NCI-H1417 treated with DMSO at 0.1 percent for 48 hours (cell line): ENCODE measurements at places on chromosomes 11 and 22.

DNA sequence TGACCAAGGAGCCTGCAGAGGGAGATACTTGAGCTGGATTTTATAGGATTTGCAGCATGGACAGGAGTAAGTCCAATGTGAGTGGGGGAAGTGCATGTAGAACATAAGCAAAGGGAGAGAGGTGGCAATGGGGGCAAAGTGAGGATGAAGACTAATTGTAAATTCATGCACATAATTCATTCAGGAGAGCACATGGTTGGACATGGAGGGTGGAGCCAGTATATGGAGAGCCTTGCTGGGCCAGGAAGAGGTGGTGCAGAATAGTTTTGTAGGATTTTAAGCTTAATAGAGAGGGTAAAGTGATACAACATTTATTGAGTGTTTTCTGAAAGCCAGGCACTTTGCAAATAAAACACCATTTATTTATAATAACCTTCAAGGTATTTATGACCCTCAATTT is 274.3 kb upstream of the C11orf87 start:
- no peak for DNase-seq

DNA sequence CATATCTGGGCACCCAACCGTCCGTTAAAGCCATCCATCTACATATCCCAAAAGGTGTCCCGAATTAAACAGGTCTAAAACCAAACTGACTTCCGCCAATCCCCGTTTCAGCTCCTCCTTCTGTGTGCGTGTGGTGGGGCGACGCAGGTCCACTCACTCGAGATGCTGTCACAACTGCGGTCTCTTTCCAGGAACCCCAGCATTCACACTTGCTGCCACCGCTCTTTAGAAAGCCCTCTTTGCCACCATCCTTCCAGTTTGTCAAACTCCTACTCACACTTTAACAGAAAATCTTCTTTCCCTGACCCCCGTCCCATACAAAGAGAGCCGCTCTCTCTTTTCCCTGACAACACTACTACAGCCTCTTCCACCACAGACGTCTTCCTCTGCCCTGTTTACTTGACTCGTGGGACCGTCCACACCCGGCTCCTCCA is 467 bp downstream of the ESS2 start:
- no peak for DNase-seq

DNA sequence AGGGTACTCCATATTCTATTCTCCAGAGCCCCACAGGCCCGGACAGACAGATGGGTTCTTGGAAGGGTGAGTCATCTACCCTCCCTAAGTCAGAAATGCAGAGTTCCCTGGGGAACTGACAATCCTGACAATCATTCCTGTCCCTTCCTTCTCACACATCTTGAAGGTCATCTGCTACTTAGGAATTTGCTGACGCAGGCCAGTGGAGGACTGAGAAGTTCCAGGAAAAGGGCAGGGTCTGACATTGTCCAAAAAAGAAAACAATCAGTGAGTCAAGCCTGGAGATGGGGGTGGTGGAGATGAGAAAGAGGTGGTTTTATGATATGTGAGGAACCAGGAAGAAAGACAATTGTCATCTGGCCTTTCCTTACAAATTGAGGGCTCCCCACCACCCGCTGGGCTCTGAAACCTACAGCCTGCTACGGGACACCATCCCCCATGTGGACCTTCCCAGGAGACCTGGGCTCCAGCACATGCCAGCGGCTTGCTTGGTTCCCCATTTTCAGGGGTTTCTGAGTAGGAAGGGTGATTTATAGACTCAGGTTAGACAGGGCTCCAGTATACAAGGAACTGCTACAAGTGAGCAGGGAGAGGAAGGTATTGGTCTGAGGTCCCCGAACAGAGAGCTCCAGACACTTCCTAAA is 12.9 kb downstream of the CD59 start:
- DNase-seq, result no peak

GRCh38 chr22:49532869-49533802 is 294.5 kb downstream of the BRD1 start:
- DNase-seq, result no peak

GRCh38 chr11:30585125-30585891 is 845 bp downstream of the MPPED2 start:
- DNase-seq, result no peak

- no peak for DNase-seq
These were observed 1059.5 kb downstream of the FAM181B start for GRCh38 chr11:81674211-81674610.

DNA sequence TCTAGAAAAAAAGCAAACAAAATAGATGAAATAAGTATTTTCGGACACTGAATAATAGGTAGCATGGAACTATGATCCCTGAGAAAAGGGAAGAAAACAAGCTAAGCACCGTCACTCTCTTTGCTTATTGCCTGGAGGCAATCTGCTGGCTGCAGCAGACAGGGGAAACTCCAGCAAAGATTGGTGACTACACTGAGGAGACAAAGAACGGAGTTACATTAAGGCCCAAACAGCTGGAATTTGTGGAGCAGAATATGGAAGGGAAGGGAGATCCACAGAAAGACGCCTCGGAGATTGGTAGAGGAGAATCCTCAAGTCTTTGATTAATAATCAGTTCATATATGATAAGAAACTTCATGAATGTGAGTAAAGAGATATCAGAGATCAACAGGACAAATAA is 150.2 kb downstream of the TYR start:
- no peak for DNase-seq

DNA sequence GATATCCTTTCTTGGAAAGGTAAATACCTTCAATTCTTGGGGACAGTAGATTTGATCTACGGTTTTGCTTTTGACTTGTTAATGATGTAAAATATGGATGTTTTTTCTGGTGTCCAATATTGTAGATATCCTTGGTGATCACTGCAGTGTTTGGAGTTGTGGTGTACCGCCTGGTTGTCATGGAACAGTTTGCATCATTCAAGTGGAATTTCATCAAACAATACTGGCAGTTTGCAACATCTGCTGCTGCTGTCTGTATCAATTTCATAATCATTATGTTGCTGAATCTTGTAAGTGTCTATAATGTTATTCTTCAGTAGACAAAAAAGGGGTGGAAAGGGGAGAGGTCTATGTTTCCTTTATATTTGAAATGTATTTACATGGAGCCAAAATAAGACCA is 27.4 kb upstream of the MUC15 start:
- DNase-seq, result no peak

DNA sequence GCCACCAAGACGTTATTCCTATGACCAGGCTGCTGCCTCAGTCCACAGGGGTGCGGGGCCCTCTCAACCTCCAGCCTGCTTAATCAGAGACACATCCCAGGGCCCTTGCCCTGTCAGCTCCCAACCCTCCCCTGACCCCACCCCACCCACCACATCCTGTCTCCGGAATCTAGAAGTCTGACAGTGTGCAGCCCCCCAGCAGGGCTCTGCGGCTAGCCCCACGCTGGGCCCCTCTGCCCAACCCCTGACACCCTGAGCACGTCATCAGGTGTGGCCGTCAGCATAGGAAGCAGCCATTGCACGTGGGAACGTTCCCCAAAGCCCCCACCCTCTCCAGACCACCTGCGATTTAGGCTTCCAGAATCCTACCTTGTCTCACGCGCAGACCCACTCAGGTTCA is 34.3 kb upstream of the IGSF9B start:
- no peak for DNase-seq

- no peak for DNase-seq
These were observed 213.8 kb downstream of the TMEM135 start for GRCh38 chr11:87251560-87251959.

DNA sequence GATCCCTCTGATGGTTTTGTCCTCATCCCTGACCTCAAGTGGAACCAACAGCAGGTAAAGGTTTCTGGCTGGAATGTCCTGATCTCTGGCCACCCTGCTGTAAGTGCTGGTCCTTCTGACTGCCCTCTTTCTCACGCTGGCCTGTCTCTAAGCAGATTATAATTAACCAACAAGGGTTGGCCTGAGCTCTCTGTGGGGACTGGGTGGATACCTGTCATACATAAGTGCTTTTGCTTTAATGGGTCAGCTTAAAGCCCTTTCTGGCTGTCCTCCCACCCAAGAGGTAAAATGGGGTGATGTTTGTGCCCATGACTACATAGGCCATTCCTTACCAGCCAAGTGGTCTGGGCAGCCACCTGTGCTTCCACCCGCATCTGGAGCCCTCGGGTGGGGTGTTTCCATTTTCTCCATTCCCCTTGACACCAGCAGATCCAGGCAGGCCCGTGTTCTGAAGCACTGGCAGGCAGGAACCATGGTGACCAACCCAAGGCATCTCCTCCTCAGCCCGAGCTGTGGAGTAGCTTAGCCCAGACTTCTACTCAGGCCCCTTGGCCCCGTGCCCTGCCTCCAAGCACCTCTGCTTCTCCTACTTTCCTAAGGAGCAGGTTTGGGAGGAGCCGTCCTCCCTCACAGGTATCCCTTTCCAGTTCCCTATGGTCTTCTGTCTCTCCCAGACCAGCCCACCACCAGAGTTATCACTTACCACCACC is 17.0 kb upstream of the ST3GAL4 start:
- DNase-seq, result no peak

- no peak for DNase-seq
These were observed 30.0 kb upstream of the MMP7 start for GRCh38 chr11:102560555-102561011.

DNA sequence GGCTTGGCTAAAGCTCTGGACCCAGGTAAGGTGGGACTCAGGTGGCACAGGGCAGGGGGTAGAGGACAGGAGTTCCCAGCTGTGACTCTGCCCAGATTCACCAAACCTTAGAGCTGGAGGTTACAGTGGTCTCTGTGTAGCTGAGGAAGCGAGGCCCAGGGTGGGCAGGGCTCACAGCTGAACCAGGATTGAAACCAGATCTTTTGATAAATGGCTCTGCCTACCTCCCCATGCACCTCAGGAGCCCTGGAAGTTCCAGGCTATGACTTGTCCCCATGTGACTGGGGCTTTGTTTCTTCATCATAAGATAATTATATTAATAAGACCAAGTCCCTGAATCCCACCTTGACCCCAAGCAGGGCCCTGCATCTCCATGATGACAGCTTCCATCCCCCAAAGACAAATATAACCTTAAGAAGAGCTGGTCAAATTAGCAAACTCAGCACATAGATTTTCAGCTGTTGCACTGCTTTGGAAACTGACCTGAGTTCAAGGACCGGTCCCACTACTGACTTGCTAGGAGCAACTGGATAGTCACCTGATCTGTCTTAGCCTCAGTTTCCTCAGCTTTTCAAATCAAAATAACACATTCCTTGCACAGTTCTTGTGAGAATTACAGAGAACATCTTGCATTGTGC is 21.3 kb upstream of the TSKU start:
- no peak for DNase-seq

DNA sequence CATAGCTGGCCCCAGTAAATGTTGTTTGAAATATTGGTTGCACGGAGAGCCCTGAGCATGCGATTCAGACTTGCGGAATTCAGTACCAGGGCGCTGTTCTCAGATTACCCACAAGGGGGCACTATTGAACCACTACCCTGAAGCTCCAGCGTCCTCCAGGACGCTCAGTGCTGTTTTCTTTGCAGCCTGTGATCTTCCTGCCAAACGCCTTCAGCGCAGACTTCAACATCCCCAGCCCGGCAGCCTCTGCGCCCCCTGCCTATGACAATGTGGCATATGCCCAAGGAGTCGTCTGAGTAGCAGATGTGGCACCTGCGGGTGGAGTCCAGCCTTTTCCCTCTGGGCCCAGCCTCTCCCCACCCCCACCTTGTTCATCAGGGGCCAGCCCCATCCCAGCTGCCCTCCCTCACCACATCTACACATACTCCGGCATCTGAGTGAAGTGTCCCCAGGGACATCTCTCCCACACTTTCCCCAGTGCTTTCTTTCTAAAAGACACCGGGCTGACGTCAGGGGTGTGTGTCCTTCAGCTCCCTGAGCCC is 9.6 kb upstream of the MS4A10 start:
- peak; percentile 83 for DNase-seq

- DNase-seq, result no peak
These were observed 5.1 kb upstream of the LMO1 start for GRCh38 chr11:8268530-8269400.

DNA sequence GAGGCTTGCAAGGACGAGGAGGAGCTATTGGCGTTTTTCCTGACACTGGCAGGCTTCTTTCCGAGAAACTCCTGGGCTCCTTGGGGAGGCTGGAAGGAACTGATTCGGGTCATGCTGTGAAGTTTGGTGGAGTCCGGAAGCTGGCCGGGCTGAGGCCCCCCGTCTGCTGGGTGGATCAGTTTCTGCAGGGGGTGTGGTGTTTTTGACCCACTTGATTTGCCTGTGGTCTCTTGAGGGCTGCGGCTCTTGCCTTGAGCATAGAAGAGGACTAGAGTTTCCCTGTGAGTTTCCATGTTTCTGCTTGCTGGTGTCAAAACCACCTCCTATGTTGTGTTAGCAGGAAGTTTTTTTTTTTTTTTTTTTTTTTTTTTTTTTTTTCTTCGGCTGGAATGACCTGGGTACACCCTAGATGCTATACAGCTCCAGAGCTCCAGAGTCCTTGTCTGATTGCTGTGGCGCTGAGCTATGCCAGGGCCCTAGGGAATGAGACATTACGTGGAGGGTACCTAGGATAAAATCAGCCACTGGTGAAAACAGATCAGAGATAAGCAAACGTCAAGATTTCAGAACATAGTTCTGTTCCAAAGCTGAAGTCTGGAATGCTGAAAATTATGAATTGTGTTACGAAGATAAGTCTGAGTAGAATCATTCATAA is 728 bp downstream of the TBC1D22A start:
- no peak for DNase-seq

DNA sequence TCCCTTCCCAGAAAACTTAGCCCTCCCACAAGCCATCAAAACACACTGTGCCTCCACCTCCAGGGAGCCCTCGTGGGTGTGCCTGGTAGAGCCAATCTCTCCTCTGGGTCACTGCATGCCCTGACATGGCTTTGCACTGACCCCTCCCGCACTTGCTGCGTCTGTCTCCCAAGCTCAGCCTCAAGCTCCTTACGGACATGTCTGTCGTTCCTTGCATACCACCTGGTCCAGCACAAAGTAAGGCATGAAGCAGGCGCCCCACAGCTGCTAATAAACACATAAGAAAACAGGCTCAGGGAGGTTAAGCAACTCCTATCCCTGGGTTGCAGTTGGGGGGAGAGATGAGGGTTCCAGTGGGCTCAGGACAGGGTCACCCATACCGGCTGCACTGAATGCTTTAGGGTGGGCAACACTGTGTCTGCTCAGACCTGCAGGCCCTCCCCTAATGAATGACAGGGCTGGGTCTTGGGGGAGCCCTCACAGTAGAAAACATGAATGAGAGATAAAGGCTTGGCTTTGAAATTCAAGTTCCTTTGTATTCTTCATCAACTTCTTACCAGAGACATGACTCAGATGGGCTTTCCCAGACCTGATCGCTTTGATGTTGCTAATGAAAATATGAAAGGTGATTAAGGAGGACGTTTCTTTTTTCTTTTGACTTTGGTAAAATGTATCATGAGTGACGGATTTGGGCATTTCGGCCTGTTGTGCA is 38.0 kb downstream of the PHF21B start:
- DNase-seq, result no peak

- DNase-seq, result no peak
These were observed 348.1 kb downstream of the BRD1 start for GRCh38 chr22:49479566-49479965.

- DNase-seq, result no peak
These were observed 215.5 kb downstream of the TTC28 start for GRCh38 chr22:28464127-28464526.

GRCh38 chr11:370070-370941 is 1.0 kb downstream of the B4GALNT4 start:
- no peak for DNase-seq
